ENCODE measurements at places on chromosomes 2 and 18. TPM values are rescaled to one million over a fixed set of nuclear protein-coding genes. Genes with fewer than 3 reads are reported as not detected.

DNA sequence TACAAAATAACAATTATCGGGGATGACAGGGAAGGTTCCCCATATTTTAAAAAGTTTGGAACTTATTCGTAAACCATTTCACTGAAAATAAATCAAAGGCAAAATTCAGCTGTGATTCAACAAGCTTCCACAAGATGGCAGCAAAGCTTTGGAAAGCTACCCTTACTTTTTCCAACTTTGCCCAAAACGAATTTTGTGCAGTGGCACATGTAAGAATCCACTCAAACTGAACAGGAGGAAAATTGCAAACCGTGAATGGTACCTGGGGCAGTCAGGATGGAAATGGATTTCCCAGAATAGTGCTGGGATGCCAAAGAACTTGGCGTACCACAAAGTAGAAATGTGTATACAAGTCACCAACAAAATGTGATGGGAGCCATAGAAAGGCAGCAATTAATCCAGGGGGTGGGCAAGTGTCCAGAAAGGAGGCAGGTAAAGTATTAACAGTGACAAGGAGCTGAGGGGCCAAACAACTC is 10.7 kb downstream of the RPL31 start:
- DNase-seq, result no peak

DNA sequence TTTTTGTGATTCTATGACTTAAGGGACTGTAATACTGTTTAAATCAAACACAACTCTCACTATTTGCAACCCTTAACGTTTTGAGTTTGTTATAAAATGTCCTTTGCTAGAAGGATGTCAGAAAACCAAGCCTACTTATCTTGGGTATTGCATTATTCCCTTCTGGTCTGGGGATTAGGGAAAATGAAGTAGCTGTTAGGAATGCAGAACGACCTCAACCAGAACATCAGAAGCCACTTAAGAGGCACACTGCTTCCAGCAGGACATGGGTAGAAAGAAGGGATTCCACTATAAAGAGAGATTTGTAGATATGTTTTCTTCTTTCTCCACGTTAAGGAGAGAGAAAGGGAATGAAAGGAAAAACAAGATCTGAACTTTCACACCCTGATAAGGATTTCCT is 101.2 kb downstream of the SETBP1 start:
- no peak for DNase-seq

DNA sequence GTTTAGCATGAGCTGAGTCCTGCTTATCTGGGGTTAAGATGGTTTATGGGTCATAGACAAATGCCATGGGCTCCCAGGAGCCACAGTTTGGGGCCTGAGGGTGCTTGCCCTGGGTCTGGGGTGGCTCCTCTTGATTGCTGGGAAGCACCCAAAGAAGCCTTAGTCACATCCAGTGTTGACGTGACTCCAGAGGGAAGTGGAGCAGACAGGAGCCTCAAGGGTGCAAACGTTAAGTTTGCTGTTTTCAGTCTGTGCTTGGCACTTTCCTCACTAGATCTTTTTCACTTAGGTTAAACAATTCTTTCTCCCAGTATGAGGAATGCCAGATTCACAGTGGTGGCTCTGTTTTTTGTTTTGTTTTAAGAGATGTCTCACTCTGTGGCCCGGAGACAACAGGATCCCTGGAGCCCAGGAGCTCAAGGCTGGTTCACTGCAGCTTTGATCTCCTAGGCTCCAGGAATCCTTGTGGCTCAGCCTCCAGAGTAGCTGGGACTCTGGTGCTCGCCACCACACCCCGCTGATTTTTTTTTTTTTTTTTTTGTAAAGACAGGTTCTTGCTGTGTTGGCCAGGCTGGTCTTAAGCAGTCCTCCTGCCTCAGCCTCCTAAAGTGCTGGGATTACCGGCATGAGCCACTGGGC is 251.3 kb downstream of the FAM210A start:
- DNase-seq, result no peak

DNA sequence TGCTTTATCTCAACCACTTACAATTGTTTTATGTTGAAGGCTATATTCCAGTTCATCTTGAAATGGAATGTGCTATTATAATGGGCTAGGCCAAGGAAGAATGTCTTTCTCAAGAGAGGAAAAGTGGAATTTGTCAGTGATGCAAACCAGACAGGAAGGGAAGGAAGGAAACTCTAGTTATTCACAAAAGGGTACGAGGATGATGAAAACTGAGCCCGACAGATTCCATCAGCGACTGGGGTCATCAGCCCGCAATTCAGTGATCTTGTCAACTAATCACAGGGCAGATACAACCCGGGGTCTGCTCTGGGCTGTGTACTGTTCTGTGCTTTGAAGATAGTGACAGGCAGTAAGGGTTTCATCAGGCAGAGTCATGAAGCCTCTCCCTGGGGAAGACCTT is 23.4 kb upstream of the LYPD6 start:
- DNase-seq, result no peak

Gene TSPYL6
- not detected for total RNA-seq

Gene MYOM1
- total RNA-seq, result 733 TPM

All from heart left ventricle (tissue), 16 donors.